ENCODE measurements at places on chromosomes 11 and 22.
A peak's percentile ranks its signal among the peaks of the same experiment; 100 is the strongest.

DNA sequence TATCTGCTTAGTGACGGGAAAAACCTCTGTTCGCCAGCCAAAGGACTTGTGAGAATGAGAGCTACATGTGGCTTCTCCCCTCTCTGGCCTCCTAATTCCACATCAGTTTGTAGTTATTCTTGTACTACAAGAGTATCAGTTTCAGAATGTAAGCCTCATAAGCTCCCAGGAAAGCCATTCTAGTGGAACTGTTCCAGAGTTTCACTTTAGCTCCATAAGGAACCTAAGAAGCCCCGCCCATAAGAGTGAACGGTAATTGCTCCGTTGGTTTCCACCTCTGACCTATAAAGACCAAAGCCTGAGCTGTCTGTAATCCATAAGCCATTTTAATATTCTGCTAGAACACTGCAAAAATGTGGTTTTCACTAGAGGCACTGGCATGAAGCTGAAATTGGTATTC lies 53.0 kb downstream of the SIK3 start:
- no peak for DNase-seq

- no peak for DNase-seq
Observed at GRCh38 chr22:37334859-37335805, 52.8 kb downstream of the CYTH4 start.

DNA sequence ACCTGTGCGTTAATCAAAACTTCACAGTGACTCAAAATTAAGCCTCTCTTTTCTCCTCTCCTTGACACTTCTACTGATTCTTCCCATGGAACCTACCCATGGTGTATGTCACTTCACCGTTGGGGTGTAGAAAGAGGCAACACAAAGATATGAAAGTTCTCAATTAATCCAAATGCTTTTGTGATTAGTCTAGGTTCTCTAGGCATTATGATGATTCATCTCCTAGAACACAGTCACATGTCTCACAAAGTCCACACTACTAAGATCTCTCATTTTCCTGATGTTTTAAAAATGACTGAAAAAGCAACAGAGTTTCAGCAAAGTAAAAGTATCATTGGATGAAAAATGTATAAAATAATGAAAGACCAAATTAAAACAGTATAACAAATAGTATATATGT lies 13.7 kb upstream of the SCGB2A2 start:
- no peak for DNase-seq

- DNase-seq: no peak
Observed at GRCh38 chr22:31227186-31227585, 15.1 kb downstream of the LIMK2 start.

DNA sequence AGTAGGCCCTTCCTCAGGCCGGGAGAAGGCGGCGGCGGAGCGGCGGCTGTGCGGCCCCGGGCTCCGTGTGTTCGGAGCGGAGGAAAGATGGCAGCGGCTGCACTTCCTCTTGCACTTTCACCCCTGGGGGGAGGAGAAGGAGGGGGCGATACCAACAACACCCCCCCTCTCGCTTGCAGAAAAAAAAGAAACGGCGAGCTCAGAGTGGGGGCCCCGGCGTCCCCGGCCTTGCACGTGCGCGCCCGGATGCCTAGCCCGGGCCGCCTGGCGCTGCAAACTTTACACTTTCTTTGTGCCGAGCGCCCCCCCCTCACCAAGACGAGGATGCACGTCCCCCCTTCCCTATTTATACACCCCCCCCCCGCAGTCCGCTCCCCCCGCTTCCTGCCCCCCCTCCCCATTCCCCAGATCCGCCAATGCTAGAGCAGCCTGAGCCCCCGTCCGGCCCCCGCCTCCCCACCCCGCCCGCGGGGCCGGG lies at the start of gene PATZ1:
Gene PATZ1, minus strand, starts transcription at position 92 of the 478 bp plus-strand sequence. CDS start 744 bp downstream, outside the sequence.
- DNase-seq: peak; percentile 89

GRCh38 chr11:2477936-2478335 lies 33.1 kb downstream of the KCNQ1 start:
- DNase-seq: no peak

- DNase-seq: no peak
Observed at GRCh38 chr11:127006311-127006710, 5.7 kb upstream of the KIRREL3 start.

DNA sequence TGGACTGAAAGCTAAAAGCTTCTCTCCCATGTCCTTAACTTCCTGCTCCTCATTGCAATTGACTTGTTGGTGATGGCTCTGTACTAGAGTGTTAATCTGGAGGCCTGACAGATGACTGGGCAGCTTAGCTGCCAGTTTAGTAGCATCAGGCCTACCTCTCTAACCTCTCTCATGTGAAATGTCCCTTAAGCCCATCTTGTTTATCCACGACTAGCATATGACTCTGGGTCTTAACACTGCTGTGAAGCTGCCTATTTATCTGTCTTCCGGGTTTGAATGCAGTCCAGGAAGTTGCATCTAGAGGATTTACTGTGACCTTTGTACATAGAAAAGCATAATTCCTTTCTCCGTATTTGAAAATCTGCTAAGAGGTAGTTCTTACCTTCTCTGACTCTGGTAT lies 85.3 kb upstream of the HORMAD2 start:
- DNase-seq: no peak

DNA sequence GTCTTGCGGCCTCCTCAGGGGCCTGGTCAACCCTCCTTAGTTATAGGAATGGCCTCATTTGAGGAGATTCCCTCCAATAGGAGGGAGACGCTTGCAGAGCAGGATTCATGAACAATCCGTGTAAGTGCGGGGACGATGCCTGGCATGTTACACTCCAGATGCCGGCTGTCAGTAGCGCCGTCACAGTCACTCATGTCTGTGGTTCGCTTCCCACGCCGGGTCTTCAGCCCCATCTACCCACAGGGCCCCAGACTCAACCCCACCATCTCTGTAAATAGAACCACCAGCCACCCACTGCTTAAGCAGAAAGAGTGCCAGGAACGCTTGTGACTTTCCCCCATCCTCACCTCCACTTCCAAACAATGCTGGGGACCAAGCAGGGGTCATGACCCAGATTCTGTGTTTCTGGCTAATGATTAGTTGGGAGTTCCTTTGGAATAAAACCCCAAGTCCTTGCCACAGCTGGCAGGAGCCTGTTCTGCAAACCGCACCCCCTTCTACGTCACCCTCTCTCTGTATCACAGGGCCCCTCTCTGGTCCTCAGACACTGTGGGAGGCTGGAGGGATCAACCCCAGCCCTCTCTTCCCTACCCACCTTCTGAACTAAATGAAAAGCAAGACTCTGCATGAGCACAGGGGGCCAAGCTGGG lies 38.8 kb upstream of the TOLLIP start:
- no peak for DNase-seq

Measured in activated naive CD4-positive, alpha-beta T cell treated with anti-CD3 and anti-CD28 coated beads, Interleukin-2, amount 10 ng/mL, durations not matched to agents 7 days and 5 days (primary cell).